ENCODE measurements at places on chromosomes 1 and 21.

- DNase-seq: no peak
Observed at GRCh38 chr1:185556561-185556960, 177.6 kb upstream of the HMCN1 start.

GRCh38 chr21:34845521-34846451 lies 177.0 kb downstream of the CLIC6 start:
- DNase-seq: peak; percentile 64

DNA sequence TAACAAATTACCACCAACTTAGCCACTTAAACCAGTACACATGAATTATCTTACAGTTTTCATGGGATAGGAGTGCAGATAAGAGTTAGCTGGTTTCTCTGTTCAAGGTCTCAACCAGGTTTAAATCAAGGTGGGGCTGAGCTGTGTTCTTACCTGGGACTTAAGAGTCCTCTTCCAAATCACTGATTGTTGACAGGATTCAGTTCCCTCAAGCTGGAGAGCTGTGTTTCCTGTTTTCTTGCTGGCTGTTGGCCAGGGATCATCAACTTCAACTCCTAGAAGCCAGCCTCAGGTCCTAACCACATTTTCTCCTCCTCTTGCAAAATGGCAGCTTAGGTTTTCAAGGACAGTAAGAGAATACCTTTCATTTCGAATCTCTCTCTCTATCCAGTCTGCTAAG lies 123.8 kb upstream of the CHRM3 start:
- DNase-seq: no peak

- DNase-seq: no peak
Observed at GRCh38 chr1:47592296-47593012, 154.6 kb downstream of the FOXD2 start.

GRCh38 chr1:63991685-63992084 lies 211.7 kb upstream of the UBE2U start:
- DNase-seq: no peak

DNA sequence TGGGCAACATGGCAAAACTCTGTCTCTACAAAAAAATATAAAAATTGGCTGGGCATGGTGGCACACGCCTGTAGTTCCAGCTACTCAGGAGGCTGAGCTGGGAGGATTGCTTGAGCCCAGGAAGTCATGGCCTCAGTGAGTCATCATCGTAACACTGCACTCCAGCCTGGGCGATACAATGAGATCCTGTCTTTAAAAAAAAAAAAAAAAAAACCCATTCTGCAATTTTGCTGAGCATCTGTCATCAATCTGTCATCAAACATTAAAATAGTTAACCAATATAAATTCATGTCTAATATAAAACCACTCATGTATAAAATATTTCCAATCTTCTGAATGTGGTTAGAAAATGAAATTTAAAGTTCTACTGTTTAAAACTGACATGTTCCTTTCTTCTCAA lies 56.9 kb downstream of the LPAR3 start:
- peak; percentile 86 for DNase-seq

DNA sequence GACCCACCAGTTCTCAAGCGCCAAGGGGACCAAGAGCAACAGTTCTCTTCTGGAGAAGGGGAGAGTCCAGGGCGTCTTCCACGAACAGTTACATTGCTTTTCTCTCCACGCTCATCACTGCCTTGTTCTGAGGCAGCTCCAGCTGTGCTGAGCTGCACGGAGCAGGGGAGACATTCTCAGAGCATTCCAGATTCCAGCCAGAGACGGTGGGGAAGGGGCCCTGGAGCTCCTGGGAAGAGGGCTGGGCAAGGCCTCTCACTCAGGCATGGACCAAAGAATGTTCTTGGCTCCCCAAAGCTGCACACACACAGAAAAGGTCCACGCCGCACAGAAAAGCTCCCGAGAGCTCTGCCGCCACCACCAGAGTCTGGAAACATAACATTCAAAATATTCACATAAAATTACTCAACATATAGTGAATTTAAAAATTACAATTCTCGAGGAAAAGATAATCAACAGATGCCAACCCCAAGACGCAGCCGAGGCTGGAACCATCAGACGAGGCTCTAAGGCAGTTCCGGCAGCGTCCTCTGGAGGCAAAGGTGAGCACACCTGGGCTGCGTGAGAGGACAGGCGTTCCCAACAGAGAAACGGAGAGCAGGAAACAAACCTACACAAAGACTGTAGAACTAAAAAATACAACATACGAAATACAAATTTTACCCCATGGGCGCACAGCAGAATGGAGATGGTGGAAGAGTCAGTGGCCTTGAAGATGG lies 40.5 kb downstream of the UBE2G2 start:
- DNase-seq: no peak

GRCh38 chr1:53065391-53065790 lies 3.4 kb downstream of the PODN start:
- no peak for DNase-seq

DNA sequence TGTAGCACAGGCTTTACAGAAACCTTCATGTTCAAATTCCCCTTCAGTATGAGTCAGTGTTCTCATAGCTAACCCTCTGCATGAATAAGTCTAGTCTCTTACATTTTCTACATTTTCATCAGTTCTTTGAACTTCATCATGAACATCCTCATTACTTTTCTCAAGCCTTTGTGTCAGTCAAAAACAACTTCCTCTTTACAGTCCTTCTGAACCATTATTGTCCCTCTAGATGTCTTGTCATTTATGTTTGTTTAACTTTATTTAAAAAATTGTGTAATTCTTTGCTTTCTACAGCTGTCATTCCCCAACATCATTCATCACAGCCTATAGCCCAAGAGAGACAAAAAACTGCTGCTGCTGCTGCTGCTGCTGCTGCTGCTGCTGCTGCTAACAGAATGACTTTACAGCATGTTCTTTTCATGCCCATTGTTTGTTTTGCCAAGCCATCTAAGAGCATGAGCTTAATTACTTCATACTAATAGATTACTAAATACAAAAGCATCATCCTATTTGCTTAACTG lies 133.1 kb downstream of the LRRC40 start:
- peak; percentile 56 for DNase-seq

DNA sequence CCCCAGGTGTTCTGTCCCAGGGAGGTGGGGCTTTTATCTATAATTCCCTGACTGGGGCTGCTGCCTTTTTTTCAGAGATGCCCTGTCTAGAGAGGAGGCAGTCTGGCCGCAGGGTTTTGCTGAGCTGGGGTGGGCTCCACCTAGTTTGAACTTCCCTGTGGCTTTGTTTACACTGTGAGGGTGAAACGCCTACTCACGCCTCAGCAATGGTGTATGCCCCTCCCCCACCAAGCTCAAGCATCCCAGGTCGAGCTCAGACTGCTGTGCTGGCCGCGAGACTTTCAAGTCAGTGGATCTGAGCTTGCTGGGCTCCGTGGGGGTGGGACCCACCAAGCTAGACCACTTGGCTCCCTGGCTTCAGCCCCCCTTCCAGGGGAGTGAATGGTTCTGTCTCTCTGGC lies 124.3 kb downstream of the CENPF start:
- DNase-seq: no peak

- peak; percentile 60 for DNase-seq
Observed at GRCh38 chr1:150564051-150564991, 15.1 kb downstream of the MCL1 start.

DNA sequence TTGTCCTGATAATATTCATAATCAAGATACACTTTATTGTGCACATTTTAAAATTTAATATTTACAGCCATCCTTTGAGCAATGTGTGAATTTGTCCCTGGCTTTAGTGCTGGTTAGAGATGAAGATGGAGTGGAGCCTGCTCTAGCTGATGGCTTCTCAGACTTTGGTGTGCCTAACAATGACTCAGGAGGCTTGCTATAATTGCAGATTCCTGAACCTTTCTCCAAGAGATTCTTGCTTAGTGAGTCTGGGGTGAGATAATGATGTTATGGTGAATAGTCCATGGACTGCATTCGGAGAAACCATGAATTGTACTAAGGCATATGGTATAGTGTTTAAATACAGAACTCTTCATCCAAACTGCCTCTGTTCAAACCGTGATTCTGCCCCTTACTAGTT lies 307.1 kb downstream of the PAPPA2 start:
- peak; percentile 19 for DNase-seq

GRCh38 chr21:34029743-34030528 lies 43.4 kb upstream of the MRPS6 start:
- DNase-seq: peak; percentile 88

DNA sequence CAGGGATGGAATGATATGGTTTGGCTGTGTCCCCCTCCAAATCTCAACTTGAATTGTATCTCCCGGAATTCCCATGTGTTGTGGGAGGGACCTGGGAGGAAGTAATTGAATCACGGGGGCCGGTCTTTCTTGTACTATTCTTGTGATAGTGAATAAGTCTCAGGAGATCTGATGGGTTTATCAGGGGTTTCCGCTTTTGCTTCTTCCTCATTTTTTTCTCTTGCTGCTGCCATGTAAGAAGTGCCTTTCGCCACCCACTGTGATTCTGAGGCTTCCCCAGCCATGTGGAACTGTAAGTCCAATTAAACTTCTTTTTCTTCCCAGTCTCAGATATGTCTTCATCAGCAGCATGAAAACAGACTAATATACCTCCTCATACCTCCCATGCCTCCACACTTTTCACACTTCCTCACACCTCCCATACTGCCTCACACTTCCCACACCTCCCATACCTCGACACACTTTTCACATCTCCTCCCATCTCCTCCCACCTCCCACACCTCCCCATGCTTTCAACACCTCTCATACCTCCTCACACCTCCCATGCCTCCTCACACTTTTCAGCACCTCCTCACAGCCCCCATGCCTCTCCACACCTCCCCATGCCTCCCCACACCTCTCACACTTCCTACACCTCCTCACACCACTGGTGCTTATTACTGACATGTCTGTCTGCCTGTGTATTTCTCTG lies 21.3 kb downstream of the GPR137B start:
- no peak for DNase-seq

DNA sequence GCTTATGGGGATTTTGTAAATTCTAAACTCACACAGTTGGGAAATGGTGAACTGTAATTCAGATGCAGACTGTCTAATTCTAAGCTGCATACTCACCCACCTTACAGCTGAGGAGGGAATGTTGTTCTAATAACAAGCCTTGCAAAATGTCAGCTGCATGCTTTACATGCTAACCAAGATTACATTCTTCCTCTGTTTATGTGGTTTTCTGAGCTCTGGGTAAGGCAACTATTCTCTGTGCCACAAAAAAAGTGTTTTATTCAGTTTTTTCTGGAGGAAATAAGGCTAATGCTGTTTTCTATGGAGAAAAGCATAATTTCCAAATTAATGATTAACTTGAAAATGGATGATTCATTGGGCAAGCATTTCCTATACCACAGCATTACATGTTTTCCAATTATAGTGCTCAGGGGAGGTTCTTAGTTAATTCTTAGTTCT lies 64.9 kb downstream of the RGS13 start:
- peak; percentile 81 for DNase-seq

- no peak for DNase-seq
Observed at GRCh38 chr1:153698020-153698922, 19.8 kb downstream of the NPR1 start.

GRCh38 chr1:236149696-236150228 lies 7.4 kb downstream of the GPR137B start:
- DNase-seq: no peak

DNA sequence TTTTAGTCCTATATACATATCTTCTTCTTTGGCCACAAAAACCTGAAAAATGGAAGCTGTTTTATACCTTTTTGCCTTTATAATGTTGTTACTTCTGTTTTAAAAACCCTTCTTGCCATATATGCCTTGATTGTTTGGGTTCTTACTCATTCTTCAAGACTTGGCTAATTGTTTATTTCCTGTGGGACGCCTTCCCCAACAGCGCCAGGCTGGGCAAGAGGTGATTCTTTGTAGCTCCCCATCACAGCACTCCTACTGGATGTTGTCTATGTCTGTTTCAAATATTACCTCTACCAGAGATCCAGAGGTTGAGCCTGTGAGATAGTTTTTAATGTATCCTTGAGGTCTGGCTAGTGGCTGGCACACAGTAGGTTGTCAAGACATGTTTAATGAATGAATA lies 73.2 kb upstream of the CYP2J2 start:
- DNase-seq: no peak

DNA sequence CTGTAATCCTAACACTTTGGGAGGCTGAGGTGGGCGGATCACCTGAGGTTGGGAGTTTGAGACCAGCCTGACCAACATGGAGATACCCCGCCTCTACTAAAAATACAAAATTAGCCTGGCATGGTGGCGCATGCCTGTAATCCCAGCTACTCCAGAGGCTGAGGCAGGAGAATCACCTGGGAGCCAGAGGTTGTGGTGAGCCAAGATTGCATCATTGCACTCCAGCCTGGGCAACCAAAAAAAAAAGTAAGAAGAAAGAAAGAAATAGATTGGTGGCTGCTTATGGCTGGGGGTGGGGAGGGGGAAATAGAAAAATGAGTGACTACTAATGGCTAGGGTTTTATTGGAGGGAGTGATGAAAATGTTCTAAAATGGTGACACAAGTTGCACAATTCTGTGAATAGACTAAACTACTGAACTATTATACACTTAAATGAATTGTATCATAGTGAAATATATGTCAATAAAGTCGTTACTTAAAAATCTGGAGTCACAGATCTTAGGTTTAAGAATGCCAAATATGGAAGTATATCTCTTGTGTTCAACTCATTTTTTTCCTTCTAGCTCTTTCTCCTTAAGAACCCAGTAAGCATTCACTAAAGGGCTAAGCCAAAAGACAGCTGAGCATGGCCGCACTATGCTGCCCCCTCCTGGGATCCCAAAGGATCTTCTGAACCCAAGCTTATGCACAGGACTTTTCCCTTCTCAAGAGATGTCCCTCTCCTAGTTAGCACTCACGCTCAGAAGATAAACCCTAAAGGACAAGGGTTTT lies 3.2 kb upstream of the NPL start:
- peak; percentile 68 for DNase-seq

DNA sequence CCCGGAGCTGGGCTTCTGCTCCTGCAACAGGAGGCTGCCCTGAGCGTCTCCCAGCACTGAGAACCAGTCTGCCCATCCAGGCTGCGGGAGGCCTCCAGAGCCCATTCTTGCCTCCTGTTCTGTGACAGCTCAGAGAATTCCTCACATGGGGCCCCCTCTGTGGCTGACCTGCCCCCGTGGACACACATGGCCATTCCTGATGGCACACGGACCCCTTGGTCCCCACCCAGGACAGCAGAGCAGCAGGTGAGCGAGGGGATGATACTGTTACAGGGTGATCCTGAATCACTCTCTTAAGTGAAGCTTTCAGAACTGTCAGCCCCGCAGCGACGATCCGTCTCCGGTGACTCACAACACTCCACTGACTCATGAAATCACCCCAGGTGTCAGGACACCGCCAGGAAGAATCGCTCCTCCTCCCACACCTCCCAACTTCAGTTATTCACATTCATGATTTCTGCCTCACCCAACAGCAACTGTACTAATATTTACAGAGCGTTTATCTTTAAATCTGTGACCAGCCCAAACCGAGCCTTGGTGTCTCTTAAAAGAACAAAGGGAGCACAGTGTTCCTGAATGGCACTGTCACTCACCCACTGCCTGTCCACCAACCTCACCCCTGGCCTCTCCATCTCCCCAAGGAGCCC lies 22.5 kb downstream of the CHD5 start:
- DNase-seq: peak; percentile 74

- DNase-seq: no peak
Observed at GRCh38 chr1:203621559-203622262, 4.9 kb upstream of the ATP2B4 start.

- DNase-seq: peak; percentile 3
Observed at GRCh38 chr1:197841883-197842553, 60.4 kb upstream of the C1orf53 start.

Measured in ELR (cell line).